Ascending aorta (tissue), 2 donors: ENCODE measurements at places on chromosomes 7 and 10.

DNA sequence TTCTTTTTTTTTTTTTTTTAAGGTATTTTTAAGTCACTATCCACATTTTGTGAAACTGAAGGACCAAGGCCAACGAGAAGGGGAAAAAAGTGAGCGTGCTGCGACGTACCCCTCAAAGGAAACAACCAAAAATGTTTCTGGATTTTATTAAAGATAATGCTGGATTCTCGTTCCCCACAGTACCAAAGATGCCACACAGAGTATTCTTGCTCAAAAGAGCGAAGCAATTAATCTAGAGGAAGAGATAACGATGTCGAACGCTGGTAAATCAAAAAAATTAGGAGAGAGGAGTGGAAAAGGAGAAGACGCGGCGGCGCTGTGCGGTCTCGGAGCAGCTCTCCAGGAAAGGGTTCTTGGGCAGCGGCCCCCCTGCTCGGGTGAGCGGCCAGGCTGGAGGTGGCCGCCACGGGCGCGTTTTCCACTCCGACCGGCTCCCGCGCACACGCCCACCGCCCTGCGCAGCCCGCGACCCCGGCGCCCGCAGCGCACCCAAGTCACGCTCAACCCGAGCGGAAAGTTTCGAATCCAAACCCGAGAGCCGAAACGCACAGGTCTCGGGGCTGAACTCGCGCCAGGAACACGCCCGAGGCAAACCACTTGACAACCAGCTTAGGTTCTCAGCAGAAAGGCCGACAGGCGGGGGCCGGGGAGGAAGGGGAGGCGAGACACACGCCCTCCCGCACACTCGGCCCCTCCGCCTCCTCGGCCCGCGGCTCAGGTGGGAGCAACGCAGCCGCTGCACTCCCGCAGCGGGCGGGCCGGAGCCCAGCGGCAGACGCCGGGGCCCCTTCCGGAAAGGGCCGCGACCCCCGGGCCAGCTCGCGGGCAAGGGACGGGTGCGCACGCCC, 989 bp downstream of the SRPK2 start:
- peak overlapping the region; percentile 100 for H3K4me3 ChIP-seq
- H3K27me3 ChIP-seq: no peaks in the 10 kb centered on the region
- H3K27ac ChIP-seq: peak overlapping the region; percentile 19
- peak; percentile 70 for DNase-seq
- H3K36me3 ChIP-seq: no peaks in the 10 kb centered on the region
- H3K4me1 ChIP-seq: no peaks in the 10 kb centered on the region

DNA sequence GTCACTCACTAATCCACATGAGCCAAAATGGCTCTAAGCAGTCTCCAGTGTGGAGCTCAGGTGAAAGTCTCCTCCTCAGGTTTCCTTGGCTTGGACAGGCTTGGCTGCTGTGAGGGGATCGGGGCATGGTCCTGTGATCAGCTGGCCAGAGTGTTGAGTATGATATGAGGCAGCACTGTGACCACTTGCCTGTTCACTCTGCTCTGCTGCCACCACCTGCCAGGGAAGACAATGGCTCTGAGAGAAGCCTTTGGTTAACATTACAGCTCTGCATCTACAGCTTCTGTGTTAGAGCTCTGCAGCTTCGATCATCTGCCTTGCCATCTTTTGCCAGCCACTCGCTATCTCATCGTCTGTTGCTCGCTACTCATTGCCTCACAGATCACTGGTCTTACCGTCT, 20.1 kb upstream of the PTN start:
- H3K36me3 ChIP-seq: no peaks in the 10 kb centered on the region
- H3K27me3 ChIP-seq: no peaks in the 10 kb centered on the region
- H3K27ac ChIP-seq: no peak overlapping the region

DNA sequence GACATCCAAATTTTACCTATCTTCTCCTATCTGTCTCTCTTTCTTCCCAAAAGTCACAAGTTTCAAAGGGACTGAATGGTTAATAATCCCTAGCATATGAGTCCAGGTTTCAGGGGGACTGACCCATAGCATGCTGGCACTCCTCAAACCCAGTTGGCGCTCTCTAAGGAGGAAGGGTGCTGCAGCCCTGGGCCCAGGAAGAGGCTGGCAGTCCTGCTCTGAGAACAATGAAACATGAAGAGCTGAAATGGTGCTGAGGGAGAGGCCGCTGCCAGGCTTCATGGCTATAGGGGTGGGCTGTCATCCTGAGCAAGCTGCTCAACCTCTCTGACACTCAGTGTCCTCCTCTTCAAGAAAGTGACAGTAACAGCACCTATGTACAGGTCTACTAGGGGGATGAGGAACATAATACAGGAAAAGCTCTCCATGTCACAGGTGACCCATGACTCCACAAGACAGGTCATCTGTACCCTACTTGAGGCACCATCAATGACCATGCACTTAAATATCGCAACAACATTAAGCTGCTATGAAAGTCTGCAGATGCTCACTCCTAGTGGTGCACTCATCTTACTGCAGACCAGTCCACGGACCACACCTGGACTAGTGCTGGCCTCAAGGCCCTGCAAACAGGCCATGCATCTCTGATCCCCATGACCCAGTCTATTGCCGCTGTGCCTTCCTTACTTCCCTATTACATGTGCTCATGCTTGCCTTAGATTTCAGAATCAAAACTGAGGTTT, 17.0 kb downstream of the COBL start:
- DNase-seq: no peak
- no peaks in the 10 kb centered on the region for H3K4me1 ChIP-seq
- no peak overlapping the region for H3K4me3 ChIP-seq
- no peaks in the 10 kb centered on the region for H3K36me3 ChIP-seq
- H3K27me3 ChIP-seq: no peaks in the 10 kb centered on the region

- no peaks in the 10 kb centered on the region for H3K36me3 ChIP-seq
- DNase-seq: no peak
- H3K27ac ChIP-seq: no peak overlapping the region
- H3K27me3 ChIP-seq: no peaks in the 10 kb centered on the region
Observed at GRCh38 chr7:134071355-134072331, 55.5 kb upstream of the LRGUK start.

DNA sequence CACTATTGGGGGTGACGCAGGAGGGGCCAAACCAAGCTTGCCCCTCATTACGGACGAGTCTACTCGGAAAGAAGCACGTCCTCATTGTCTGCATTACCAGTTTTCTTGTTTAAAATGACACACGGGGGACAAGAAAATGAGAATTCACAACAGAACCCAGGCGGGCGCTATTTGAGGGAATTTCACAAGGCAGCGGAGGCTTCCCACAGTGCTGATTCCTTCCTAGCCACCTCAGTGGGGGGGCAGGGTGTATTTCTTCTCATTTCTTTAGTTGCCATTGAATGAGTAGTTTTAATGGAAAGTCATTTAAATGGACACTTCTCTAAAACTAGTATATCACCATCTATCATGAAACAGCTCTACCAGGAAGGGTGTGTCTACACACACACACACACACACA, 42.9 kb downstream of the NRAP start:
- DNase-seq: no peak
- H3K4me1 ChIP-seq: no peaks in the 10 kb centered on the region
- no peak overlapping the region for H3K4me3 ChIP-seq

- H3K27ac ChIP-seq: no peak overlapping the region
- DNase-seq: no peak
- no peak overlapping the region for H3K4me3 ChIP-seq
Observed at GRCh38 chr10:99548041-99548530, 15.3 kb downstream of the NKX2-3 start.

GRCh38 chr7:141103847-141104429, 30.1 kb downstream of the TMEM178B start:
- no peaks in the 10 kb centered on the region for H3K36me3 ChIP-seq
- no peaks in the 10 kb centered on the region for H3K4me1 ChIP-seq
- H3K4me3 ChIP-seq: no peak overlapping the region
- no peak overlapping the region for H3K27ac ChIP-seq
- DNase-seq: no peak
- H3K27me3 ChIP-seq: no peaks in the 10 kb centered on the region
